Stimulated activated CD4-positive, alpha-beta T cell treated with anti-CD3 and anti-CD28 coated beads, Interleukin-12 subunit alpha, Interleukin-12 subunit beta, amount 100 ng/mL, for 4 hours (primary cell): ENCODE measurements at places on chromosomes 2 and 18.

- DNase-seq, result no peak
These were observed 4.9 kb downstream of the PDCD1 start for GRCh38 chr2:241853651-241854341.

- no peak for DNase-seq
These were observed 5.7 kb downstream of the AGPS start for GRCh38 chr2:177398290-177398683.

DNA sequence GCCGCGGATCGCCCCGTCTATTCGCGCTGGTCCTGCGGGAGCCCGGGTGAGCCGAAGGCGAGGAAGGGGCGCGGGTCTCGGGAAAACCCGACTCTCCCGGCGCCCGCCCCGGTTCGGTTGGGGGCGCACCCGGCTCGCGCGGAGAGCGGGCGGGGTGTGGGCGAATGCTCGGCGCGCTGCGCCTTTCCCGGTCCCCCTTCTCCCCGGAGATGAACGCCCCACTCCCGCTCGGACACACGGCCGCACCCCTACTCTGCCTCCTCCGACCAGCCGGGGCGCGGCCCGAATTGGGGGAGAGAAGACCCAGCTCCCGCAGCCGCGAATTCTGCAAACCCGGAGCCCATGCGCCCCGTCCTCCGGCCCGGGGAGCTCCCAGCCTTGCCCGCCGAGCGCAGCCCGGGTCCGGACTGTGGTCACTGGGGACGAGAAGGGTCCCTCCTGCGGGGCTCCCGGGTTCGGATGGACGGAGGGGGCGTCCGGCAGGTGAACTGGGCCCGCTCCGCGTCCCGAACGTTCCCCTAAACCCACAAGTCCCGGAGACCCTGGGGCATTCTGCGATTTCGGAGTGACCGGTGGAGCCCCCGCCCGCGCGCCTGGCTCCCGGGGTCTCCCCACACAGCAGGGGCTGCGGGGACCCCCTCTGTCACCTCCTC lies 734 bp downstream of the KCNG2 start:
- no peak for DNase-seq

DNA sequence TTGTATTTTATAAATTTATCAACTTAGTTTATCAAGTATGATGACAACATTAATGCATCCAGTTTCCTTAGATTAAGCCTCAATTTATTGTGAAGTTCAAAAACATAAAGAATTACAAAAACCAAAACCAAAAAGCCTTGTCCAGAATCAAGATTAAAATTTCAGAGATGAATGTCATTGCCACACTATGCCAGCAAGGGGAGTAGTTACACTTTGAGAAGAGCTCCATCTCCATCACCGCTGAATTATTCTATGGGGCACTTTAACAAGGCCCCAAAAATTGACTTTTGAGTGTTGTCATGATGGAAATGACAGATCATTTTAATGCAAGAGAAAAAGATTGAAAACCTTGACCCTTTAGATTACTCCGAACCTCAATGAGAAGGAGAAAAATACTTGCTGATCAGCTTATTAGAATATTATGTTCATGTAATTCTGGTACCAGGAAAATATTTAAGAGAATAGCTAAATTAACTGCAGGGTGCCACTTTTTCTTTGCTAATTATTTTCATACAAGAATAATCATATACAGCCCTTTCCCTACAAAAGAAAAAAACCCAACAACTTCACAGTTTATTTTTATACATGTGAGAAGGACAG lies 152.5 kb upstream of the AQP4 start:
- DNase-seq, result no peak

- DNase-seq, result no peak
These were observed 28.6 kb upstream of the NFU1 start for GRCh38 chr2:69465513-69466456.

GRCh38 chr18:61854578-61855448 lies 38.0 kb downstream of the RNF152 start:
- DNase-seq, result no peak

- no peak for DNase-seq
These were observed 5.1 kb upstream of the TWSG1 start for GRCh38 chr18:9329471-9329870.
